ENCODE measurements at places on chromosomes 7 and 10.

GRCh38 chr10:113108194-113108835 is 158.3 kb downstream of the TCF7L2 start:
- no peak for DNase-seq

DNA sequence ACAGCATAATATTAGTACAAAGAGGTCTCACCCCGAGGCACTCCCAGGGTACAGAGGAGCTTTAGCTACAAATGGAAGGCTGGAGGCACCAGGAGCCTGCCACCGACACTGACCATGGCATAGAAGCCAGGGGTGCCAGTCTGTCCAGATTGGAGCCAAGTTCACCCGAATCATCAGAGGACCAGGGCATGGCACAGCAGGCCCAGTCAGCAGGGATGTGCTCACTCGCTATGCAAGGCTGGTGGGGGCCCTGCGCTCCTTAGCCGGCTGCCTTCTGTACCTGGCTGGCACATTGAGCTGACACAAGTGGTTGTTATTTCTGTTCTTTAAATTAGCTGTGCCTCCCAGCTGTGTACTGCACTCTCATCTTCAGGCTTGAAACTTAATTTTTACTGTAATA is 149.3 kb downstream of the TCERG1L start:
- no peak for DNase-seq

GRCh38 chr10:92407305-92408016 is 116.5 kb downstream of the MARCHF5 start:
- DNase-seq, result no peak

- DNase-seq, result no peak
These were observed 25.8 kb upstream of the TMEM120A start for GRCh38 chr7:76020031-76020714.

DNA sequence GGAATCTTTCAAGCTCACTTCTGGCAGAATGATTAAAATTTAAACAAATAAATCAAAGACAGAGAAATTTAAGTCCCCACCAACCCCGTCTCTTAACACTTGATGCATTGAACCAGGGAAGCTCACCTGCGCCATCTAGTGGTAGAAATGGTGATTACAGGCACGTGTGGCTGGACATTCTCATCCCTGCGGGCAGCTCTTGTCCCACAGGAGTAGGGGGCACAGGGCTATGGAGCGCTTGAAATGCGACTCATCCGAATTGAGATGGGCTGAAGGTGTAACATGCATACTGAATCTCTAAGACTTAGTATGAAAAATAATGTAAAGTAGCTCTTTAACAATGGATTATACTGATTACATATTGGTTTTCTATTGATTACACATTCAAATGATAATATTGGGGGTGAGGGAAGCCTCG is 24.8 kb upstream of the SLIT1 start:
- no peak for DNase-seq

DNA sequence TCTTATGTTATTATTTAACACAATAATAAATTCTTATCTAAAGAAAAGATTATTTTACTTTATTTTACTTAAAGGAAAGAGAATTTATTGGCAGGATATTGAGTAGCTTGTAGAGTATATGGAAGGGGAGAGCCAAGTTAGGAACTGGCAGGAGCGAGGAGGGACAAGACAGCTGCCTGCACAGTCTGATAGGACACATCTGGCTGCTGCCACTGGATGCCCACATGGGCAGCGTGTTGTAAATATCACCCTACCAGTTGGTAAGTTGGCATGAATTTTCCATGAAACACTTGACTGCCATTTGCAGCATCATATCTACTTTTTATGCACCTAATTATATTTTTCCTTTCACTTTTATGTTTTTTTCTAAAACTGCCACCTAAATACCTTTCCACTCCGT is 19.6 kb downstream of the SRI start:
- no peak for DNase-seq

- no peak for DNase-seq
These were observed 6.5 kb downstream of the SGCE start for GRCh38 chr7:94649450-94649849.

DNA sequence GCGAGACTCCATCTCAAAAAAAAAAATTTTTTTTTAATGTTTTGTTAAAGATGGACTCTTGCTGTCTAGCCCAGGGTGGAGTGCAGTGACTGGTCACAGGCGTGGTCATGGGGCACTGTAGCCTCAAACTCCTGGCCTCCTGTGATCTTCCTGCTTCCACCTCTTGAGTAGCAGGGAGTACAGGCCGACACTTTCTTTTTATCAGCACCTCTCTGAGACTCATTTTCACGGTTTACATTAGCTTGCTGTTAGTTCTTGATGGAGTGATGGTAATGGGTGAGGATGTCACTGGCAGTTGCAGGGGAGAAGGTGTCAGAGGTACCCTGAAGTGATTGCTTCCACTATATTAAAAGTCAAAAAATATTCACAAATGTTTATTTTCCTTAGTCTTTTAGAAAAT is 95.3 kb upstream of the MTPN start:
- no peak for DNase-seq

DNA sequence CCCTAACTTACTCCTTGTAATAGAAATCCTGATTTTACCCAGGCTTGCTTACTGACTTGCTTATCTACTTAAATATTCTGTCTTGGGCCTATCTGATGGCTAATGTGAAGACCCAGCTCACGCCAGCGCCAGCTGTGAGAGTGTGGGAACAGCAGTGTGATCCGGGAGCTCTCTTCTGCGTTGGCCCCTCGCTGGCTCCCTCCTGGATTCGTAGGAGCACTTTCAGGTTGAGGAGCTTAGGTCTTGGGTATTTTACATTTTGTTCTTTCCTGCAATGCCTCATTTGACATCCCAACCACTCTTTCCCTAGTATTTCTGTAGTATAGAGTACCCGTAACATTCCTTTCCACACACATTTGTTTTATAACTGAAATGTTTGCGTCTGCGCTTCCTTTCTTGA is 51.7 kb downstream of the CREM start:
- DNase-seq, result no peak

GRCh38 chr7:3154881-3155494 is 111.3 kb upstream of the CARD11 start:
- DNase-seq, result no peak

DNA sequence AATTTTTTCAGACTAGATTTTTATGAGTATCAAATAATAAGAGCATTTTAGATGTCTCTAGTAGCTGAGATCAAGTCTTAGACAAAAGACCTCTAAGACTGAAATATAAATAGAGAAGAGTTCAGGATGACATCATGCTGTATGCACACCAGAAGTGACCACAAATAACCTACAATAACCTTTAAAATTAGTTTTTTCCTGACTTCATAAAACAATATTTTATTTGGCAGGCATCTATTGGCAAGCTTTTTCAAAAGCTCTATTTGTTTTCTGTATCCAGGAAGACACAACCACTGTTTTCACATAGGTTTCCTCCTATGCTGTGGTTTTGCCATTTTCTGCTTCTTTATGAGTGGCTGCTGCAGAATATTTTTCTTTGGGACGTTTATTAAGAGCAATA is 359.1 kb downstream of the CRPPA start:
- DNase-seq, result no peak

DNA sequence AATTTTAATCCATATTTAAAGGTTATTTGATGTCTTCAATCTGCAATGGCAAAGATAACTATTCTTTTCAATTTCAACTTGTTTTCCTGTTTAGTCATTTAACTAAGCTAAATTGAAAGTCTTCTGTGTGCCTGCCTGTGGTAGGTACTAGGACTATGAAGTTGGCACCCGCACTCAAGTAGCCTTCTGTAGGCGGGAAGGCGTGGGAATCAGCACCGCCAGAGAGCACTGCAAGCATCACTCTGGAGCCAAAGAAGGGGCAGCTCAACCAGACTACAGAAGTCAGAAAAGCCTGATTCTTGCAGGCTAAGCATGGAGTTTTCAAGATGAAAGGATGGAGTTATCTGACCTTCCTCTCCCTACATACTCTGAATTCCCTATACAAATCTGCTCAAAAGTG is 269.0 kb upstream of the PHF14 start:
- DNase-seq, result no peak

DNA sequence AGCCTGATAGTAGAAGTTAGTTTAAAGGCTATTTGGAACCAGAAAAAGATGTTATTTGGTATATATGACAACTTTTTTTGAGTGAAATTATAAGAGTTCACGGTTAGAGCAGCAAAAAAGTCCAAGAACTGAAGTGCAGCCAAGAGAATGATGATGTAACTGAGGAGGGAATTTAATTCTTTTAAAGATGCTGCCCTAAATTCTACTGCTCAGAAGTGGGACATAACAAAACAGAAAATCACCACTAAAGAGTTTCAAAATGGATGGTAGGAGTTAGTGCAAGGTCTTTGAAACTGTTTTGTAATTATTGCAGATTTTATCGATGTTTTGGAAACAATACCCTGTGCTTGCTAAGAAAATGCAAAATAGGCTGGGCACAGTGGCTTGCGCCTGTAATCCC is 6.5 kb downstream of the SAMD8 start:
- no peak for DNase-seq
